Naive thymus-derived CD8-positive, alpha-beta T cell (primary cell): ENCODE measurements at places on chromosomes 6 and 20.

DNA sequence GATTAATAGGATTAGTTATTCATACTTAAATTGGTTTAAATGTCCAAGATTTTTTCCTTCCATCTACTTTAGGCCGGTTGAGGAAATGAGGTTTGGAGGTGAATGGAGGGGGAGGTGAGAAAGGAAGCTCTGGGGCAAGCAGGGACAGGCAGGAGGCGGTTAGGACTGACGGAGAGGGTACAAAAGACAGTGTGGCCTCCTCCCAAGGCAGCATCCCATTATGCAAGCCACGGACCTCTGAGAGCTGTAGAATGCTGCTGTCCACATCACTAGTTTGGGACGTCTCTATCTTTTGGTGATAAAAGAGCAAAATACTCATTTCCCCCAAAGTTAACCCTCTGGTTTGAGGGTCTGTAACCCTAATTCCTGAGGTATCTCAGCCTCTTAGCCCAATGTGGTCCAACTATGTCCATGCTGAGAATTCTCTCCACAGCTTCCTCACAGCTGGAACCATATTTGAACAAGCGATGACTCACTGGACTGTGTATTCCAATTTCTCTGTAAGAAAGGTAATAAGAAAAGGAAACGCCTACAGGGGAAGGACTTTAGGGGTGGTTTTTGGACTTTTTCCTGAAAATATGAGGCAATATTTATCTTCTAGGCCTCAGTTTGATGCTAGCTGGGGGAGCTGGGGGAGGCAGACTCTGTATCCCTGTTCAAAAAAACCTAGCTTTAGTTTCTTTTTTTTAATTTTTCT, 172.2 kb downstream of the TFAP2B start:
- H3K27me3 ChIP-seq: no peaks in the 10 kb centered on the region
- H3K27ac ChIP-seq: no peak overlapping the region
- H3K4me1 ChIP-seq: no peaks in the 10 kb centered on the region
- no peak for DNase-seq
- H3K36me3 ChIP-seq: no peaks in the 10 kb centered on the region

DNA sequence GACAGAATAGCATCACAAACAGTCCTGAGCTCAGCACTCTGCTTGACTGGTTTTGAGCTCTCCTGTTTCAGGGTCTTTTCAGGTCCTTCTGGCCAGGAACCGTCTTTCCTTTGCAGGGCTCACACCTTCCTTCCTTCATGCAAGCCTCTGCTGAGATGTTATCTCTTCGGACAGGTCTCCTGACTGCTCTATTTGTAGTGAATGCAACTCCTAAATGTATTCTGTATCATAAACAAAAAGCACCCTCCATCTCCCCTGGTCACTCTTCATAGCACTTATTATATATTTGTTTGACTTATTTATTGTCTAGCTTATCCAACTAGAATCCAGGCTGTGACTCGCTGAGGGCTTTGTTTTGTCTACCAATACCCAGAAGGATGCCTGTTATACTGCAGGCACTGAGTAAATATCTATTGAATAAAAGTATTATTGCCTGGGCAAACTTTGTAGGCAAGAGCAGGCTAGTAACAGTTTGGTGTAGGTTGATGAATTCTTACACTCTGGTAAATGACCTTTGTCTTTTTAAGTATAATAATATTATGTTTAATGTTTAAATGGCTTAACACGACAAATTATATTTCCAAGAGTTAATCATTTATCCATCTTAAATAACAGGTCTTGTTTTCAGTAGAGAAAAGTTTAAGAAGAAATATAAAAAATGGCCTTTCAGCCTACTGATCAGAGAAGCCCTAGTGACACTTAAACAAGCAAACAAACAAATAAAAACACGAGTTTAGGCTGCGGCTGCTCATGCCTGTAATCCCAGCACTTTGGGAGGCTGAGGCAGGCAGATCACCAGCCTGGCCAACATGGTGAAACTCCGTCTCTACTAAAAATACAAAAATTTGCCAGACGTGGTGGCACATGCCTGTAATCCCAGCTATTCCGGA, 199.7 kb downstream of the BCAS1 start:
- no peaks in the 10 kb centered on the region for H3K36me3 ChIP-seq
- no peak for DNase-seq
- H3K4me1 ChIP-seq: peaks cover 72% of the 10 kb centered on the region
- peak overlapping the region; percentile 97 for H3K27ac ChIP-seq

GRCh38 chr6:137102851-137103492, 58.2 kb upstream of the IL20RA start:
- no peak for DNase-seq
- H3K27me3 ChIP-seq: no peaks in the 10 kb centered on the region
- H3K36me3 ChIP-seq: no peaks in the 10 kb centered on the region

GRCh38 chr20:41650231-41650948, 32.2 kb upstream of the CHD6 start:
- no peak for DNase-seq
- H3K27ac ChIP-seq: no peak overlapping the region

GRCh38 chr6:82196161-82196560, 51.4 kb downstream of the IBTK start:
- no peaks in the 10 kb centered on the region for H3K27me3 ChIP-seq
- H3K27ac ChIP-seq: no peak overlapping the region
- no peak for DNase-seq
- H3K36me3 ChIP-seq: peaks cover 87% of the 10 kb centered on the region

DNA sequence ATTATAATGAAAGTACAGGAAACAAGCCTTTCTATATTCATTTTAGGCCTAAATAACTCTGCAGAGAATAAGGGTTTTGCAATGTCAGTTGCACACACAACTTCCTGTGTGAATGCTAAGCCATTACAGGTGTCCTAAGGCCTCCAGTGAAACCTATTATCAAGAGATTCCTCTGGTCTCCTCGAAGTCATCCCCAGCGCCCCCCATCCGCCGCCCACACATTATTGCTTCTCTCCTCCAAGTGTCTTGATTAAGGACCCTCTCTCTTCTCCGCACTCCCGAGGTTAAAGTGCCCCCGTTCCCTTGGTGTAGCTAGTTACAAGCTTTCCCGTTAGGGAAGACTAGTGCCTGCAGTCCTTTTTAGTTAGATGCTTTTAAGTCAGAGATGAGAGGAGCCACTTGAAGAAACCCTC, 1.3 kb downstream of the HIVEP2 start:
- peak overlapping the region; percentile 100 for H3K27ac ChIP-seq
- H3K4me1 ChIP-seq: peaks cover 35% of the 10 kb centered on the region
- peaks cover 2% of the 10 kb centered on the region for H3K36me3 ChIP-seq
- peak overlapping the region; percentile 100 for H3K4me3 ChIP-seq

DNA sequence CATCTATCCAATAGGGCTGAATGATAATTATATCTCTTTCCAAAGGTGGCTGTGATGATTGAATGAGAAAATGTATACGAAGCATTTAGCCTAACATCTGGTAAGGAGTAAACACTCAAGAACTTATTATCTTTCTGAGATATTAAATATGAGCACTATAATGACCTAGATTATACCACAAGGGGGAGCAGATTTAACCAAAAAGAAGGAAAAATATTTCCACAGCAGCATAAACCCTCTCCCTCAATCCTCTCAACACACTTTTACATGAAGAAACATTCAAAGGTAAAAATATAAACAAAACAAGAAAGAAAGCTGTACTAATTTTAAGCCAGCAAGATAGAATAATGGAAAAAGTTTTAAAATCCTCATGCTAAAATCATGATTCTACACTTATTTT, 68.4 kb downstream of the SHPRH start:
- no peaks in the 10 kb centered on the region for H3K27me3 ChIP-seq
- no peaks in the 10 kb centered on the region for H3K4me1 ChIP-seq
- H3K4me3 ChIP-seq: no peak overlapping the region
- H3K36me3 ChIP-seq: peaks cover 69% of the 10 kb centered on the region

DNA sequence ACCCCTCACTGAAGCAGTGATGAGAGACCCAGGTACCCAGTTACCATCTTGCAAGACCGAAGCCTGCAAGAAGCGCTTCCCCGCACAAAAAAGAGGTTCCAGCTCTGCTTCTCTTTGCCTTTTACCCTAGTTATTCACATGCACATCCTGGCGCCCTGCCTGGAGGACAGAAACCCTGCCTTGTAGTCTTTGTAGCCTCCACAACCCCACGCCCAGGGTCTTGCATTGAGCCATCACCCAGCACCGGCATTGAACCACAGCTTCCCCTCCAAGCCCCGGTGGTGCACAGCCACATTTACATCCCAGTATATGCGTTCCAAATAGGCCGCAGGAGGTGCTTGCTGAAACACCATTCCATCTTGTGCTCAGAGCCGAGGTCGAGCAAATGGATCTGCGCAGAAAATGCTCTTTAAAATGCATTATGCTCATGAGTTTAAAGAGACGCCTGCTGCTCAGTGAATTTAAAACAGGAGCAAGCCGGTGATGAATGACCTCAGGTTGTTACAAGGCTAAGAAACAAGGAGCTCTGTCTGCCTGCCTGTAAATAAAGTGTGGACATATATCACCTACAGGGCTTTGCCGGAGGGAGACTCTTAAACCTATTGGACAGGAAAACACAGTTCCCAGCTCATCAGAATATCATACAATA, 61.7 kb downstream of the GNAS-AS1 start:
- no peak overlapping the region for H3K4me3 ChIP-seq
- H3K27ac ChIP-seq: no peak overlapping the region
- no peak for DNase-seq
- no peaks in the 10 kb centered on the region for H3K36me3 ChIP-seq
- H3K4me1 ChIP-seq: no peaks in the 10 kb centered on the region

- no peaks in the 10 kb centered on the region for H3K36me3 ChIP-seq
- no peak overlapping the region for H3K4me3 ChIP-seq
- H3K27me3 ChIP-seq: peaks cover 46% of the 10 kb centered on the region
- H3K4me1 ChIP-seq: peaks cover 14% of the 10 kb centered on the region
- no peak for DNase-seq
- no peak overlapping the region for H3K27ac ChIP-seq
These were observed 63.7 kb upstream of the PTPN1 start for GRCh38 chr20:50446351-50447101.
